ENCODE measurements at places on chromosomes 7 and 10.
A peak's percentile ranks its signal among the peaks of the same experiment; 100 is the strongest.

- DNase-seq, result peak; percentile 26
Measured at GRCh38 chr10:68876246-68877138, 24.6 kb upstream of the DDX50 start.

DNA sequence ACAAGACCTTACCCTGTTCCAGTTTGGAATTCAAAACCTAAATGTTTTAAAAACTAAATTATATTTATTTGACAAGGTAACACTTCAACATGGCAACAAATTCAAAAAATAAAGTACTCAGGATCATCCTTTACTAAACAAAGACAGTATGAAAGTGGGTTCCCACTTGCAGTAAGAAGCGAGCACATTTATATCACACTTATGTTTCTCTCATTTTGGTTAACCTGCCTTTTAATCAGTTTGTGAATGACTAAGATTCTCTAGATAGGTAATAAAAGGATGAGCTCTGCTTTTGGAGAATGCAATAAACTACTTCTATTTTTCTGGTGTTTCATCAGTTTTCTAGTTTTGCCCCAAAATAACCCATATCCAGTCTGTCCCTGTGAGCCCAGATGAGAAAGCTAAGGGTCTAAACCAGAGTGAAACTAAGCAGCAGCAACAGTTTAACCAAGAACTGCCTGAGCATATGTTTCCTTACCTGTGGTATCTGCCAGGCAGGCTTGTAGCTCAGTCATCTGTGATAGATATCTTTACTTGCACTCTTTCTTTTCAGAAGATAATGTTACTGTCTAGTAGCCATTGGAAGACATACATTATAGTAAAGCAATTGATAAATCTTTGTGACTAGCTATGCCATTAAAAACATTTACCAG lies 64.1 kb downstream of the ABLIM1 start:
- DNase-seq, result no peak

DNA sequence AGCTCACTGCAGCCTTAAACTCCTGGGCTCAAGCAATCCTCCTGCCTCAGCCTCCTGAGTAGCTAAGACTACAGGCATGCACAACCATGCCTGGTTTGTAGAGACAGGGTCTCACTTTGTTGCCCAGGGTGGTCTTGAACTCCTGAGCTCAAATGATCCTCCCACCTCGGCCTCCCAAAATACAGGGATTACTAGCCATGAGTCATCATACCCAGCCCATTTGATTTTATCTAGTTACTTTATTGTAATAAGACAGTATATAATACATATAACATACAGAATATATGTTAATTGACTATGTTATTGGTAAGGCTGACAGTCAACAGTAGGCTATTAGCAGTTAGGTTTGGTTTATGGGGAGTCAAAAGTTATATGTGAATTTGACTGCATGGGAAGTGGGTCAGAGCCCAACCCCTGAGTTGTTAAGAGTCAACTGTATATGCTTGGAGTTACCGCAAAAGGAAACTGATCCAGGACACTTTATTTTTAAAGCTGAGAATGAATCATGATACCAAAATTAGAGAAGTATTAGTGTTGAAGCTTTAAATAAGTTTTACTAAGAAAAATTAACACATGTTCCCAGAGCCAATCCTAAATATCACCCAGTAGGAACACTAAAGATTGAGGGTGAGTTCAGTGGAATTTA lies 20.7 kb upstream of the KMT2E start:
- no peak for DNase-seq

GRCh38 chr10:117217196-117217761 lies 20.0 kb downstream of the KCNK18 start:
- DNase-seq, result no peak

- DNase-seq, result no peak
Measured at GRCh38 chr10:72540193-72540807, 85.6 kb downstream of the MICU1 start.

GRCh38 chr7:151198945-151199848 lies 11.1 kb downstream of the H2BK1 start:
- DNase-seq, result peak; percentile 19

GRCh38 chr7:88202278-88202677 lies 17.6 kb downstream of the SRI start:
- DNase-seq, result no peak

Data from DMS79 (cell line).